ENCODE measurements at places on chromosomes 5 and 9.
A peak's percentile ranks its signal among the peaks of the same experiment; 100 is the strongest.

DNA sequence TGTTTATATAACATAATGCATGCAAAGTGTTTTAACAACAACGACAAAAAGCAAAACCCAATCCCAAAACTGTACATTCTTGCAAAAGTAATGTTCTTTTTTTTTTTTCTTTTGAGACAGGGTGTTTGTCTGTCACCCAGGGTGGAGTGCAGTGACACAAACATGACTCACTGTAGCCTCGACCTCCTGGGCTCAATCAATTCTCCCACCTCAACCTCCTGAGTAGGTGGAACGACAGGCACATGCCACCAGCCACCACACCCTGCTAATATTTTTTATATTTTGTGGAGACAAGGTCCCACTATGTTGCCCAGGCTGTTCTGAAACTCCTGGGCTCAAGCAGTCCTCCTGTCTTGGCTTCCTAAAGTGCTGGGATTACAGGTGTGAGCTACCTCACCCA lies 13.6 kb upstream of the HAVCR1 start:
- DNase-seq: peak; percentile 29

- no peak for DNase-seq
Measured at GRCh38 chr5:179427032-179427675, 81.9 kb upstream of the ADAMTS2 start.

GRCh38 chr5:146766013-146766412 lies 112.5 kb downstream of the PPP2R2B start:
- DNase-seq: no peak

GRCh38 chr5:115262011-115262320 lies 711 bp downstream of the PGGT1B start:
- no peak for DNase-seq

DNA sequence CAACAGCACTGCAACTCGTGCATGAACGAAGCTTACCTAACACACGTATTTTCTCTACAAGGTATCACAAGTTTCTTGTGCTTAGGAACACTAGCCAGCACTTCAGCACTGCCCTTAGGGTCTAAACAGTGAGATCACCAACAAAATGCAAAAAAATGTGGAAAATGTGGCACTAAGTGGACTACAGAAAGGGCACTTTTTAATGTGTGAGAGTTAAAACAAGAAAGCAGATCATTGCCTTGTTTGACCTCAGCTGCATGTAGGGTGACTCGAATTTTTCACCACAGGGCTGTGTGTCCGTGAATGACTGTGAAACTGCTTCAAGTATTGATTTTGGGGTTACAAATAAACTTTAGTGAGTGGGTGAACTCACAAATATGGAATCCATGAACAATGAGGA lies 90.5 kb downstream of the MARCHF3 start:
- no peak for DNase-seq

DNA sequence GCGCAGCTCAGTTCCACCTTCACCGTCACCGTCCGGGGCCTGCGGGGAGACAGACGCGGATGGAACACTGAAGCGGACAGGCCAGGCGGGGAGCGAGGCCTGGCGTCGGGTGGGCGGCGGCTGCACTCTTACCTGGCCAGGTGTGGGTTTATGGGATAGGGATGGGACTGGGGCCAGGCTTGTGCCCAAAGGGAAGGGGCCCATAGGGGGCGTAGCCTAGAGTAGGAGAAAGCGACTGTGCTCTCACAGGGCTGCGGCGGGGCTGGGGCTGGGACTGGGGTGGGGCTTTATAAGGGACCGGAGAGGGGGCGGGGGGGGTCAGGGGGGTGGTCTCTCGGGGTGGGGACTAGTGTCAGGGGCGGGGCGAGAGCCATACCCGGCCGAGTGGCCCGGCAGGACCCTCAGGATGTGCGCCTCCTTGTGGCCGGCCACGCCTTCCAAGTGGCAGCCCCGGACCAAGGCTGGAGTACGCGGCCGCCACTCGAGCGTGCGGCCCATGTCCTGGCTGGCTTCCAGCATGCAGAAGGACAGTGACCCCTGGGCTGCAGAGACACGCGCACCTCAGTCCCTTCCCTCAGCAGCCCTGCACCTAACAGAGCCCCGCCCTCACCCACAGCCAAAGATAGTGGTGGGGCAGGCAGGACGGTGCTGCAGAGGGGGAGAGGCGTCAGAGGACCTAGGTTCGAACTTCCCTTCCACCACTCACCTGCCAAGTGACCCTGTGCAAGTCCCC lies 22.8 kb downstream of the FPGS start:
- DNase-seq: no peak

- no peak for DNase-seq
Measured at GRCh38 chr9:114456929-114457328, 48.3 kb downstream of the WHRN start.

GRCh38 chr5:179974246-179974945 lies 66.7 kb upstream of the TBC1D9B start:
- DNase-seq: no peak

DNA sequence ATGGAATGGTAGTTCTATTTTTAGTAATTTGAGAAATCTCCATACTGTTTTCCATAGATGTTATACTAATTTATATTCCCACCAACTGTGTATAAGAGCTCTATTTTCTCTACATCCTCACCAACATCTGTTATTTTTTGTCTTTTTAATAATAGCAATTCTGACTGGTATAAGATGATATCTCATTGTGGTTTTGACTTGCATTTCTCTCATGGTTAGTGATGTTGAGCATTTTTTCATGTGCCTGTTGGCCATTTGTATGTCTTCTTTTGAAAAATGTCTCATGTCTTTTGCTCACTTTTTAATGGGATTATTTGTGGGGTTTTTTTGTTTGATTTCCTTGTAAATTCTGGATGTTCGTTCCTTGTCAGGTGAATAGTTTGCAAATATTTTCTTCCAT lies 154.4 kb downstream of the ZSWIM6 start:
- DNase-seq: no peak

DNA sequence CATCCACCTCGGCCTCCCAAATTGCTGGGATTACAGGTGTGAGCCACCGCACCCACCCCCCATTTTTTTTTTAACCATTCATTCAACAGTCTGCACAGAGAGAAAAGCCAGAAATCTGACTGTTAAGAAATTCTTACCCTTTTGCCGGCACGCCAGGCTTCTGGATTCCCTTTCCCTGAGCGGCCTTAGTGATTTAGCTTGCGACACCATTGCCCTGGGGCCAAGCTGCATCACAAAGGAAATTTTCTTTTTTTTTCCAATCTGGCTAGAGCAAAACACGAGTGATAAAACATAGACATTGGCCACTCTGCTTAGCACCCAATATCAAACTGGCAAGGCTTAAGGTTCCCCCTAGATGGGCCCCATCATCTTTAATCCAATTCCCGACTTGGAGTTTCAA lies 21.2 kb upstream of the ATOSB start:
- no peak for DNase-seq

GRCh38 chr5:96614110-96614691 lies 48.0 kb upstream of the CAST start:
- DNase-seq: peak; percentile 74

GRCh38 chr5:96384353-96384752 lies 48.7 kb downstream of the PCSK1 start:
- DNase-seq: peak; percentile 84

GRCh38 chr9:121620777-121621449 lies 30.5 kb upstream of the DAB2IP start:
- no peak for DNase-seq

DNA sequence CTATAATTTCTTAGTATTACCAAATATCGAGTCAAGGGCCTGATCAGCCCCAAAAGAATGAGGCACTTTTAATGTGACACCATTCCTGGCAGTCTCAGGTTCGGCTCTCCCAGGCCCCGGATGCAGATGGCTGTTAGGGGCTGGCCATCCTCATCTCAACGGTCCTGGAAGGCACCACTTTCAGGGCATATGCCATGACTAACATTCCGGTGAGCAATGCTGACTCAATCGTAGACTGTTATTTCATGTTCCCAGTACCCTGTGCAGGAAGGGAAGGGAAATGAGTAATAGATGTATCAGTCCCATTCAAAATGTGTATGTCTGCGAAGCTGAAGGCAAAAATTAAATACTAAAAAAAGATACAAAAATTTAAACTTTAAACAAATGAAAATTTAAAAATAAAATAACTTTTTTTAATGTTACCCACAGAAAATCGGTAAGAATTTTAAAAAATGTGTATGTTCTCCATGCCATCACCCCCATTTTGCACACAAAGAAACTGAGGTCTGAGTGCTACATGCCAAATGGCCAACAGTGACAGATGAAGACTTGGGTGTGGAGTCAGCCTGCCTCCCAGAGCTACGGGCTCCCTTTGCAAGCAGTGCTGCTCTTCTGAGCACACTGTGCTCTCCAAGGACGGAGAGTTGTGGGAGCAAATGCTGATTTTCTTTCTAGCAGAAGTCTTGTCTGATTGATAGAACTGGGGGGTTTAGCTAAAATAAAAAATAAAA lies 79.0 kb downstream of the GLDC start:
- peak; percentile 94 for DNase-seq

DNA sequence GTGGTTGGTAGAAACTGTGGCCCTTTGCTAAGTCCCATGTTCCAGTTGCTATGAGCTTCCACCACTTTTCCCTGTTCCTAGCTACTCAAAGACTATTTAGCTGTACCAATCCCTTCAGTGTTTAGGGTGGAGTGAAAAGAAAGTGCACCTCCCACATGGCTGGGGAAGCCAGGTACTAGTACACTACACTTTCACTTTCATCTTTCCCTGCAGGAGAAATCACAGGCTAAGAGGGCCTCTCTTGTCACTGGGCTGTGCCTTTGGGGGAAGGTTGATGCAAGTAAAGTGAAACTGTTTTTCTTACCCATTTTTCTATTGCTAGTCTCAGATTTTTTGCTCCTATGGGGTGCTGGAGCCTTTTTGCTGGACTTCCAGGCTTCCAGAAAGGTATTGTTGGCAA lies 33.5 kb upstream of the CKS2 start:
- DNase-seq: peak; percentile 34

GRCh38 chr5:38598994-38599617 lies 42.7 kb upstream of the LIFR start:
- DNase-seq: peak; percentile 94

- DNase-seq: no peak
Measured at GRCh38 chr5:133145436-133146170, 93.8 kb downstream of the HSPA4 start.

- DNase-seq: no peak
Measured at GRCh38 chr5:98929710-98930298, 997 bp upstream of the CHD1 start.

DNA sequence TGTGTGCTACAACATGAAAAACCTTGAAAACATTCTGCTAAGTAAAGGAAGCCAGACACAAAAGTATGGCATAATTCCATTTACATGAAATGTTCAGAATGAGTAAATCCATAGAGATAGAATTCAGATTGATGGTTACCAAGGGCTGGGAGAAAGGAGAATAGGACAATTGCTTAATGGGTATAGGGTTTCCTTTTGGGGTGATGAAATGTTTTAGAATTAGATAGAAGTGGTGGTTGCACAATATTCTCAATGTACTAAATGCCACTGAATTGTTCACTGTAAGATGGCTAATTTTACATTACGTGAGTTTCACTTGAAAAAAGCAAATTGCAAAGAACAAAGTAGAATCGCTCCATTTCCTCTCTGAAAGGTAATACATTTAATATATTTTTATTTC lies 43.0 kb upstream of the GAS1 start:
- DNase-seq: no peak

DNA sequence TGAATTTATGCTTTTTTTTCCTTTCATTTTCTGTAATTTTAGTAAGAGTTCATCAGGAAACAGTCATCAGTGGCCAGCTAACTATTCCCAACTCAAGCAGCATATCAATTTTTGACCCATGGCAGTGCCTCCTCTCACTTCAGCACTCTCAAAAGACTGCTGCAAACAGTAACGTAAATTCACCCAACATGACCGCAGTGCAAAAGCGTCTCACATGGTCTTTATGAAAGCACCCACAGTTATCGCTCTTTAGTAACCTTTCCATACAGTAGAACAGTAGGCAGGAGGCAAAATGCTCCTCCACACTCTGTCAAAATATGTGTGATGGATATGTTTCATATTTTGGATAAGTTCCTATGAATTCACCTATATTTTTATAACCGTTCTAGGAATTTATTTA lies 48.6 kb downstream of the PARP8 start:
- DNase-seq: no peak

- no peak for DNase-seq
Measured at GRCh38 chr5:179862891-179863290, 4.3 kb upstream of the MRNIP start.

GRCh38 chr5:168211936-168212335 lies 79.5 kb upstream of the WWC1 start:
- DNase-seq: no peak

DNA sequence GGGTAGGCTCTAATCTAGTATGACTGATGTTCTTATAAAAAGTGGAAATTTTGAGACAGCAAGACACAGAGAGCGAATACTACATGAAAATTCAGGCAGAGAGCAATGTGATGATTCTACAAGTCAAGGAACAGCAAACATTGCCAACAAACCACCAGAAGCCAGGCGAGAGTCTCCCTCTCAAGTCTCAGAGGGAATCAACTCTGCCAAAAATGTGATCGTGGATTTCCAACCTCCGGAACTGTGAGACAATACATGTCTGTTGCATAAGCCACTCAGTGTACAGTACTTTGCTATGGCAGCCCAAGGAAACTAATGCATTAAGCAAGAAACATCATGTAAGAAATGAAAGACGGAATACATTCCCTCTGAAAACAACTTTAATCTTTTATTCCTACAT lies 52.1 kb upstream of the CCNG1 start:
- no peak for DNase-seq

DNA sequence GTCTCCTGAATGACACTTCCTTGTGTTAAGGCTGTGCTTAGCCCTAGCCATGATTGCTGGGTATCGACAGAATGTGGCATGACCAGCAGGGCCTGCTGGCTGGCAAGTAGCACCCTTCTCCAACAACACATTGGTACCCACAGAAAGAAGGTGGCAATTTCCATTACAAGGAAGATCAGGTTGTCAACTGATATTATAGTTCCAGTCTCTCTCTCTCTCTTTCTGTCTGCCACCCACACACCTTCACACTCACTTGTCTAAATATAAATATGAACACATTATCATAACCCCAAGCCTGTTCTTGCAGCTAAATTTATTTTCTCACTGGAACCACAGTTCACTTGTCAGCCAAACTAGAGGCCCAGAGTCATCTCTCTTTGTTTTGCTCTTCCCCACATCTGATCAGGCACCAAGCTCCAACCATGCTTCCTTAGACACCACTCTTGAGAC lies 408.1 kb upstream of the PIK3R1 start:
- no peak for DNase-seq

DNA sequence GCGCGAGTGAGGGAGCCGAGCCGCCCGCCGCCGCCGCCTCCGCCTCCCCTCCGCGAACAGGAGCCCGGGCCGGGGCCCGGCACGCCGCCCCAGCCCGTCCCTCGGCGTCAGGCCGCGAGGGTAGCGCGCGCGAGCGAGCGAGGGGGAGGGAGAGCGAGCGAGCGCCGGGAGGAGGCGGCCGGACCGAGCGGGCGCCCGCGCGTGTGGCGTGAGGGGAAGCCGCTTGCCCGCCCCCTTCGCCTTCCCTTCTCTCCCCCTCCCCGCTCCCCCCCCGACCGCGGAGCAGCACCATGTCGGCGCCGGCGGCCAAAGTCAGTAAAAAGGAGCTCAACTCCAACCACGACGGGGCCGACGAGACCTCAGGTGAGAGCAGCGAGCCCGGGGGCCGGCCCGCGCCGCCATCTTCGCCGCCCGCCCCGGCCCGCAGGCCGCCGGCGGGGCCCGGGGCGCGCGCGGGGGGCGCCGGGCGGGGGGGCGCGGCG lies 312 bp downstream of the SET start:
- no peak for DNase-seq

GRCh38 chr9:72586388-72587130 lies 65.2 kb downstream of the TMC1 start:
- DNase-seq: peak; percentile 68
